ENCODE measurements at places on chromosomes 4 and X.
A peak's percentile ranks its signal among the peaks of the same experiment; 100 is the strongest.

DNA sequence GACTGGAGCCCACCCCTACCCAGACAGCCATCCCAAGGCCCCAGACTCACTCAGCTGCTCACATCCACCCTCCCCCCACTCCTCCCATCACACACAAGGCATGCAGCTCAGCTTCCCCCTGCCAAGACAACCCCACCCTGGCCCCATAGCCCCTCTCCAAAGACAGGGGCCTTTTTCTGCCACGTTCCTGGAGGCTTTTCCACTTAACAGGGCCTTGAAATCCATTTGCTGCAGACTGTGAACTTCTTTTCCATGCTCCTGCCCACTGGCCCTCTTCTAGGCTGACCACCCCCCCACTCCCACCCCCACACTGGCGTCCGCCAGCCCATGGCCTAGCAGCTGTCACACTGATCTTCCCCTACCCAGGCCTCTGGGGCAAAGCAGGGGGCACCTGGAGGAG lies 76.0 kb downstream of the PJA1 start:
- no peak for DNase-seq

DNA sequence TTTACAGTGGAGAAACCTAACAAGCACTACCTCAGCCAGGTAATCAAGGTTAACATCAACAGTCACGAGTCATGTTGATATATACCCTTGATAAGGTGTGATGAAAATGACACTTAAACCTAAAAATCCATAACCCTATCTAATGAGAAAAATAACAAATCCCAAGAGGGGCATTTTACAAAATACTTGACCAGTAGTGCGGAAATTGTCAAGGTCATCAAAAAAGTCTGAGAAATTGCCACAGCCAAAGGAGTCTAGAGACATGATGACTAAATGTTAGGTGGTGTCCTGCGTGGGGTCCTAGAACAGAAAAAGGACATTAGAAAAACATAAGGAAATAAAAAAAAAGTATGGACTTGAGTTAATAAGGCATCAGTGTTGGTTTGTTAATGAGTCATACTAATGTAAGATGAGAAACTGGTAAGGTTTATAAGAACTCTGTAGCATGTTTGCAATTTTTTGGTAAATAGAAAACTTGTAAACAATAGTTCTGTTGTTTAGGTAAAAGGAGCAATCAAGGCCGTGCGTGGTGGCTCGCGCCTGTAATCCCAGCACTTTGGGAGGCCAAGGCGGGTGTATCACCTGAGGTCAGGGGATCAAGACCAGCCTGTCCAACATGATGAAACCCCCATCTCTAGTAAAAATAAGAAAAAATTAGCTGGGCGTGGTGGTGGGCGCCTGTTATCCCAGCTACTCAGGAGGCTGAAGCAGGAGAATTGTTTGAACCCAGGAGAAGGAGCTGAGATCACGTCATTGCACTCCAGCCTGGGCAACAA lies 2.9 kb downstream of the RPL36A start:
- no peak for DNase-seq

GRCh38 chrX:151393514-151393913 lies 3.5 kb upstream of the VMA21 start:
- DNase-seq: peak; percentile 37

DNA sequence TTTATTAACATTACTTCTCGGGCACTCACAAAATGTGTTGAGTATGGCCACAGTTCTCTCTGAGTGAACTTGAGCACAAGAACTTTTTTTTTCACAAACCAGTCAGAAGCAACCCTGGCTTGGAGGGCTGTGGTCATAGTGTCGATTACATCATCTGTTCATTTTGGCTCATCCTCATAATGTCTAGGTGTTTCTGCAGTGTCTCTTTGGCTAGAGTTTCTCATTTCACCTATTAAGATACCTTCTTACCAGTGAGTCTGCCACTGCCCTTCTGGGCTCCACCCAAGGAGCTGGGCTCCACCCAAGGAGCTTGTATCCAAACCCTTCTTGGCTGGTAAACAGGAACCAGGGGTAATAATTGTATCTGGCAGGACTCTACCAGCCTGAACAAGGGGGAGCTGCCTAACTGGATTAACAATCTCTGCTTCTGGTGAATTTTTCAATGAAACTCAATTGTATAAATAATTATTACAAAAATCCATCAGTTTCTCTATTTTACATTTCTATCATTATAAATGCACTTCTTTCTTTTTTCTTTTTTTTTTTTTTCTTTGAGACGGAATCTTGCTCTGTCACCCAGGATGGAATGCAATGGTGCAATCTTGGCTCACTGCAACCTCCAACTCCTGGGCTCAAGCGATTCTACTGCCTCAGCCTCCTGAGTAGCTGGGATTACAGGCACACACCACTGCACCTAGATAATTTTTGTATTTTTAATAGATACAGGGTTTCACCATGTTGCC lies 667.7 kb upstream of the SLIT2 start:
- DNase-seq: no peak

- DNase-seq: no peak
Observed at GRCh38 chr4:3484057-3484973, 21.2 kb downstream of the DOK7 start.

GRCh38 chr4:13918110-13918509 lies 290.6 kb upstream of the BOD1L1 start:
- DNase-seq: no peak

GRCh38 chr4:38065176-38065575 lies 105.0 kb downstream of the PTTG2 start:
- no peak for DNase-seq

GRCh38 chr4:6153874-6154273 lies 46.5 kb downstream of the JAKMIP1 start:
- no peak for DNase-seq

GRCh38 chr4:138800421-138800820 lies 215.2 kb upstream of the NOCT start:
- DNase-seq: no peak

GRCh38 chr4:113480109-113480508 lies 281.4 kb downstream of the CAMK2D start:
- no peak for DNase-seq

GRCh38 chr4:188162698-188163097 lies 23.5 kb downstream of the TRIML1 start:
- DNase-seq: no peak

DNA sequence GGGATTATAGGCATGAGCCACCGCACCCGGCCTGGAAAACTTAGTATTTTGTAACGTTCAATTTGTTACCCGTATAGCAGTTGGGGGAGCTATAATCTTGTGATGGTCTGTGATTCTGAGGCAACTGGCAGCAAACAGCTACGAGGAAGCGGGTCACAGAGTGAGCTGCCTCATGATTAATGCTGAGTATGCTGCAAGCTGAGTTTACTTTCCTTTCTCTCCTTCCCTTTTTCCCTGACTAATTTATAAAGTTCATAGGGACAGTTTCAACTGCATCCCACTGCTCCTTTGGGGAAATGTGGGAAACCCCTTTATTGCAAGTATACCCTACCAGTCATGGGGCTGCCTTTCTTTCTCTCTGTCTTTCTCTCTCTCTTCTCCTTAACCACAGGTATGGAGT lies 17.7 kb upstream of the ELOVL6 start:
- DNase-seq: no peak

DNA sequence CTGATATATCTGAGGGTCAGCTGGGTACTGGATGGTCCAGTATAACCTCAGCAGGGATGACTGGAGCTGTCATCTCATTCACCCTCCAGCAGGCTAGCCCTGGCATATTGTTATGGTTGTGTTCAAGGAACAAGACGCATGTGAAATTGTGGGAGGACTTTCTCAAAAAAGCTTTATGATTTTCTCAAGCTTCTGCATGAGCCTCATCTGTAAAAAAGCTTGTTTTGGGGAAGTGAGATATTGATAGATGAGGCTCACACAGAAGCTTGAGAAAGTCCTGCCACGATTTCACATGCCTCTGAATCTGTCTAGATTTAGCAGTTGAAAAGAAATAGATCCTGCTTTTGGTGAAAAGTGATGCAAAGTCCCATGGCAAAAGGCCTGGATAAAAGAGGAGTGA lies 93.4 kb downstream of the SPCS3 start:
- DNase-seq: peak; percentile 35

GRCh38 chr4:4948370-4948769 lies 70.9 kb downstream of the CYTL1 start:
- no peak for DNase-seq

DNA sequence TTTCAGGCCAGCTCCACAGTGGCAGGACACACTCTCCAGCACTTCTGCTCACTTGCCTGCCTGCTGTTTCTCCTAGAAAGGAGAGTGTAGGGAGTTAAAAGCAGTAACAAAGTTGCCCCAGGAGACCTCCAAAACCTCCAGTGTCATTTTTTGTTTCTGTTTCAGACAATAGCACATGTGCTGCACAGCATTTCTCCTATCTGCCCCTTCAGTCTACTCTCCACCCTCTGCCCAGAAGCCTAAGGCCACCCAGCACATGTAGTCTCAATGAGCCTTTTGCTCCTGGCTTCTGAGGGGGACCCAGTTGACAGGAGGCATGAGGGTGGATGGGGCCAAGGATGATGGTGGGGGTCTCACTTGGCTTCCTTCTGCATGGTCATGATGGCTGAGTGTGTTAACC lies 329.6 kb upstream of the CLNK start:
- DNase-seq: no peak

GRCh38 chrX:153387987-153388721 lies 13.0 kb downstream of the PNMA6E start:
- DNase-seq: no peak

DNA sequence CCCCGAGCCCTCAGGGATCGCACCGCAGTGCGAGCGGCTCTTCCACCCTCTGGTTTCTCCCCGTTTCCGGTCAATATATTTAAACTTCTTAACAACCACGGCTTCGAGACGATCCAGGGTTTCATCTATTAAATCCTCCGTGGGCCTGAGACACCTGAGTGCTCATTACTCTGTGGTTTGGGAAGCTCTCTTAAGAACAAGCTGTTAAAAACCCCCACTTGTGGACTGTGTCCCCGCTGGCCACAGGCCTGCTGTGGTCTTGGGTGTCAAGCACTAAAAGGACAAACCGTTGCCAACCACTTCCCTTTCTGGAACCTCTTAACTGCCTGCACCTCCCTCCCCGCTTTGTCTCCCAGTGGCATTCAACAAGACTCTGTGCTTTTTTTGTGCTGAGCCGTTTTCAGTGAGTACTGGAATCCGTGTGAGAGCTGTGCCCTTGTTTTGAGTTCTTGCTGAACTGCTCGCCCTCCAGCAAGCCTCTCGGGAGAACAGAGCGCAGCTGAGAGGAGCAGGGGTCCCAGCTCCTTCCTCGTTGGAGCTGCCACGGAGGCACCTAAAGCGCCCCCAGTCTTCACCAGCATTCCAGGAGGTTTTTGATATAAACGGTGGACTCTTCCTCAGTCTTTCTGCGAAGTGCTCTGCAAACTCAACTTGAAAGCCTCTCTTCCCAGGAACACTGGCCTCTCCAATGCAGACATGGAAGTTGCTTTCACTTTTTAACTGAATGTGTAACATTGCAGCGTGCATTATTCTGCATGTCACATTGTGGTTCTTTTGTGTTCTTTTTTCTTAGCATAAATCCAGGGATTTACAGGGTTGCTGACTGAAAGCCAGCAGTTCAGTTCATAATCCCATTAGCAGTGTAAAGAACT lies 691 bp upstream of the IGFBP7 start:
- DNase-seq: peak; percentile 23

- no peak for DNase-seq
Observed at GRCh38 chr4:117135634-117136354, 50.4 kb upstream of the TRAM1L1 start.

GRCh38 chrX:27336466-27337091 lies 126.6 kb downstream of the PPP4R3C start:
- peak; percentile 18 for DNase-seq

All from GM10248 (cell line).